DMS153 (cell line): ENCODE measurements at places on chromosomes 6 and 20.

DNA sequence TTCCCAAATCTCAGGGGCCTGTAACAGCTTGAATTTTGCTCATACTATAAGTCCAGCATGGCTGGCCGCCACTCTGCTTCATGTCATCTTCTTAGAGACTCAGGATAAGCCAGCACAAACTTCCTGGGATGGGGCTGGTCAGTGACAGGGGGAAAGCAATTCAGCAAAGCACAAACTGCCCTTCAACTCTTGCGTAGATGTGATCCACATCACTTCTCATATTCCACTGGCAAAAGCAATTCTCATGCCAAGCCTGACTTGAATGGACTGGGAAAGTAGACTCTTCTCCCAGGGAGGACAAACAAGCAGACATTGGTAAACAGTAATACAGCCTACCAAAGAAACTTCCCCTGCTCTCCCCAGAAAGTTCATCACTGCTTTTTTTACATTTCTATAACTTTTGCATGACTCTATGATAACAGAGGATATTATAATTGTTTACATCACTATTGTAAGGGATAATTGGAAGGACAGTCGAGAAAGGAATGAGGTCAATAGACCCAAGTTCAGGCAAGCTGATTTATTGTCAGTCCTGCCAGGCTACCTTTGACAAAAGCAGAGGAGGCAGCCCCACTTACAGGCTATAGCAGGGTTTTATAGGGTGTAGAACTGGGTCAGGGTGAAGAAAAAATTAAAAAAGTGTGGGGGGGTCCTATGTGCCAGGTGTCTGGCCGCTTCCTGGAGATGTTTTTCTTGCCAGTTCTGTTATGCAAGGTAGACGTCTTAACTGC, 37.4 kb downstream of the RBM24 start:
- DNase-seq, result no peak

DNA sequence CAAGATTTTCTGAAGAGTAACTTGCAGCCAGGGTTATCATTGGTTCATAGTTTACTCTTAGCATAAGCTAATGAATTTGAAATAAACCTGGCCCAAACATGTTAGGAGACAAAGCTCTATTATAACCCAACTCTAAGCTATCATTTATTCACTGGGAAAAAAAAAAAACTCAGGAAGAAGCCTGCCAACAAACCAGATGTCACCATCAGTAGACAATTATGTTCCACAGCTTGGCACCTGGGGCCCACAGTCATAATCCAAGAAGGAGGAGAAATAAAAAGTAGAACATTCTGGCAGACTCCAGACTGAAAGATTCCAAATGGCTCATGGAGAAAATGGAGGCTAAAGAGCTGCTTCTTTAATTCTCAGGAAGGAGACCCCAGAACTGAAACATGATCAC, 100.0 kb upstream of the CNR1 start:
- DNase-seq, result no peak

DNA sequence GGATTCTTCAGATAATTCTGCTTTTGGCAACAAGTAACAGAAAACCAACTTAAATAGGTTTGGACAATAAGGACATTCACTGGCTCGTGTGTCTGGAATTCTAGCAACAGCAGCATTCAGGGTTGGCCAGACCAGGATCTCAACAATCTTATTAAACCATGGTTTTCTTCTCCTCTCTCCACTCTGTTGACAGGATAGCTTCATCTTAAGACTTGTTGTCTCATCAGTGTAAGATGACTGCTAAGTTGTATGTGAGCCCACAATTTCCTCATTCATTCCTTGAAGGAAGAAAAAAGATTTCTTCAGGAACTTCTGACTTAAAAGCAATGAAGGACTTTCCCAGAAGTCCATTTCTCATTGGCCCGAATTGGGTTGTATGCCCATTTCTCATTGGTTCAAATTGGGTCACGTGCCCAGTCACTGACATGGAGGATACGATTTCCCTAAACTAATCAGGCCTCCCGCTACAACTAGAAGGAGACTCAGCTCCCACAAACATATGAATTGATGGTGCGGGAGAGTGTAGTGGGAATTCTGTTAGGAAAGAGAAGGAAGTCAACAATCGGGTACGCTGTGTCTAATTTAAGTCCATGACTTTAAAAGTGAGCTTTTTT, 83.7 kb downstream of the SLC22A3 start:
- no peak for DNase-seq

DNA sequence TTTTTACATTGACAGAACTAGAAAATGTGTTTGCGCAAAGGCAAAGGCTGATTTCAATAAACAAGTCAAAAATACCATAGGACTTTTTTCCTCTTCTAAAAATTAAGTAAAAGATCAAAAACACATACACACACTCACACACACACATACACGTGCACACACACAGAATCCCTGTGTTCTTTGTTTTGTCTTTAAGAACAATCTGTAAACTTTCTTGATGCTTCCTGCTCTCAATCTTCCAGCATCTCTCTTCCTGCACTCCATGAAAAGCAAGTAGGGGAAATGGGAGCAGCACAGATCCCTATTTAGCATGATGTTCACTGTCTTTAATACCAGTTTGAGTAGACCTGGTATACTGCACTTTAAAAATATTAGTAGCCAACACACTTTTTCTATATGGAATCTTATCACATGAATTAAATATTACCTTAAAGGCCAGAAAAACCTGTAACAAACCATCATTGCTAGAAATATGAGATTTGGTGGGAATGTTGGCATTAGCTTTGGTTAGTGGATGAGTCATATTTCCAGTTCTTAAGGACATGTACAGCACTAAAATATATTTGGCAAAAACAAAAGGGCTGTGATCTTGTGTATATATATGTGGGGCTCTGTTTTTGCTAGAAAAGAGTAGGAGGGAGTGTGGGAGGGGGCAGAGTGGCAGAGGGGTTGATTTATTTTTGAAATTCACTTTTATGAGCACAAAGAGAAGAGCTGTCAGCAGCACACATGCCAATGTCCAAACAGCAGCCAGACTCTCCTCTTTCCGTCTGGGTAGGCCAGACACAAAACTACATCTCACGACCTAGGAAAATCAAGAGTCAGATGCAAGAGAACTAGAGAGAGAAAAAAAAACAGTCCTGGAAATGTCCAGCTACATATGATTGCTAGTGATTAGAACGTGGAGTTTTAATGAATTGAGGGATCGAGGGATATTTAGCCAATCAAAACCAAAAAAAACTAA, 4.6 kb downstream of the PTPRK start:
- DNase-seq, result no peak

- peak; percentile 86 for DNase-seq
Observed at GRCh38 chr6:113854531-113855499, 2.3 kb upstream of the MARCKS start.

DNA sequence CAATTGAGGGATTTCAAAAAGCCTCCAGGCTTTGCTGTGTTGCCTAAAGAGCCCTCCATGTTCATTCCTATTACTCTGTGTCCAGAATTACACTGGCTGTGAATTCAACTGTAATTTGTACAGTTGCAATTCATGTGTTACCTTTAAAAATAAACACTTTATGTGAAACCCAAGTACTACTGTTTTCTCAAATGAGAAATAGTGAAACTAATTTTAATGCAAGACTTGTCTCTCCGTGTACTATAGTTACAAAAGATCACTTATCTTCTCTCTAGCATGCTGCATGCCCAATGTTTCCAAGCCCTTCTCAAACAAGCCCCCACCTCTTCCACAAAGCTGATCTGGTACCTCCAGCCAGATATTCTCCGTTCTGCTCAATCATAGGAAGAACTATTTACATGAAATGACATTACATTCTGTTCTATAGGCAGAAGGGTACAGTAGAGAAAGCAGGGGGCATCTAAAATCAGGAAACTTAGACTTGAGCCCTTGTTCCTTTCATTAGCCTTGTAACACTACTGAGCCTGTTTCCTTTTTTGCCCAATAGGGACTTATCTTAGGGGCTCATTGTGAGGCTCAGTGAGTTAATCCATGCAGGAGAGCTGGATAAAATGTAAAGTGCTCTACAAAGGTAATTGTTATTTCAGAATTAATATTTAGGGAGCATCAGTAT, 12.3 kb upstream of the COL9A1 start:
- no peak for DNase-seq

GRCh38 chr6:26034905-26035304, 52.3 kb upstream of the HFE start:
- no peak for DNase-seq

DNA sequence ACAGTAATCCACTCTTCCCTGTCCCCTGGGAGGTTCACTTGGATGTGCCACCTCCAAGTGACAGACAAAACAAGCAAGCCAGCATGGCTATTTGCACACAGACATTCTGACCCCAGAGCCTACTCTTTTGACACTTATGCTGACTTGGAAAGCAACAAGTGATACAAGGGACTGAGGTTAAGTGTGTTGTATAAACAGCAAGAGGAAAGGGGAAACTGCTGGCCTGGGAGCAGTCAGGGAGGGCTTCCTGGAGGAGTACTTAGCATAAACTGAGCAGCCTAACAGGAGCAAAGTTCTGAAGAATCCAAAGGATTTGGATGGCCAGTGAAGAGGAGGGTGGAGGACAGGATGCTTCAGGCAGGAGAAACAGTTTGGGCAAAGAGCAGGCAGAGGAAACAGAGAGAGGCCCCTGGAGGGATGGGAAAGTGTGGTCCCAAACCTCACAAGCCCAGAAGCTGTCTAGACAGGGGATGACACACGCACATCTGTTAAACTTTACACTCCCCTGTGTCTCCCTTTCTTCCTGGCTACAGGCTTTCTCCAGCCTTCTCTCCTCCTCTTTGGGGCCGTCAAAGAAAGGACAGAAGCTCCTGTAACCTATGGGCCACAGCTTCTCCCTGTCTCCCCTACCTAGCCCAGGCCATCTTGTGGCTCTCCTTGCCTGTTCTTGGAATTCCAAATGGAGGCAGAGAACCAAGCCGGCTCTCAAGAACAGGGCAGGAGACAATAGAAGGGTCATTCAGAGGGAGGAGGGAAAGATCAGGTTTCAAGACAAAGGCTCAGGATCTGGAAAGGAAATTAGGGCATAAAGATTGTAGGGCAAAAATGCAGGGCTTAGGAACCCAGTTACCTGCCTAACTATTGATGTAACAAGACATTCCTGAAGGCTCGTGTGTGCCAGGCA, 19.3 kb downstream of the SULF2 start:
- no peak for DNase-seq

DNA sequence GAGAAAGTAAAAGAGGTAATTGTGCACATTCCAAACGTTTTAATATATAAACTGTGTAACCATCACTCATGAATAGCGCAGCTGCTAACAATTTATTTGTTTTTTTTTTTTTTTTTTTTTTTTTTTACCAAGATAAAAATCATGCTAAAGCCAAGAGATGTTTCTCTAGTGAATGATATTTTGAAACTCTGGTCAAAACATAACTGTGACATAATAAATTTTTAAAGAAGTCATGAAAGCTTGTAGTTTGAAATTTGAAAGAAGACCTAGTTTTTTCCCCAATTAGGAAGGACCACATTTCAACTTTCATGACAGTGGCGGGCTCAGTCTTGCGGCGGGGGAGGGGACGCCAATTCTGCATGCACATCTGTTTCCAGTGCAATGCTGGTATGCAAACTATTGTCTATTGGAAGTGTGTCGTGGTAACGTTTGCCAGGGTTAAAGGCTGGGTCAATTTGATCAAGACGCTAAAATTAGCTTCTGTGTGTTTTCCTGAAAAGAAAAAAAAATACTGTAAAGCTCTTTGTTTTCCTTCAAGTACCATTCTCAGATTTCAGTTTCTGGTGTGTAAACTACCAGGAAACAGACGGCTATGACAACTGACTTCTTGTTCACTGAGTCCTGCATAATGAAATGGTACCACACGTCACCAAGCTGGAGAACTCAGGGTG, 211.9 kb downstream of the FOXC1 start:
- DNase-seq, result peak; percentile 32
